ENCODE measurements at places on chromosomes 3 and 15.

DNA sequence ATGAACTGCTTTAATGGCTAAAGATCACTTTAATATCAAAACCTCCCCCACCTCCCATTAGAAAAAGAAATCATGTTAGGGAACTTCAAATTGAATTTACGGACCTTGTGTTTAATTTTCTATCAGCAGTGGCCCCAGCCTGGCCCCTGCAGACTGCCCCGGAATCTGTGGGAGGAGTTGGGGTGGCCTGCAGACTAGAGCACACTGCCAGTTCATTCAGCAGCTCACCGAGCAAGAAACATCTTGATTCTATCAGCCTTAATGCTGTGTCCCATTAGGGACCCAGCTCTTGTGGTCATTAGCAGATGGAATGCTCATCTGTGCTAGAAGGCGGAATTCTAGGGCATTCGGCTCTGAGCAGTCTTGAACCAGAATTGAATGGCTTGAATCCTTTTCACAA is 54.2 kb downstream of the FLNB start:
- DNase-seq, result no peak

GRCh38 chr15:99433757-99434450 is 131.9 kb upstream of the MEF2A start:
- no peak for DNase-seq

- no peak for DNase-seq
Measured at GRCh38 chr15:37903919-37904625, 30.4 kb upstream of the TMCO5A start.

GRCh38 chr3:175392653-175393052 is 533.5 kb downstream of the NAALADL2 start:
- DNase-seq, result no peak

DNA sequence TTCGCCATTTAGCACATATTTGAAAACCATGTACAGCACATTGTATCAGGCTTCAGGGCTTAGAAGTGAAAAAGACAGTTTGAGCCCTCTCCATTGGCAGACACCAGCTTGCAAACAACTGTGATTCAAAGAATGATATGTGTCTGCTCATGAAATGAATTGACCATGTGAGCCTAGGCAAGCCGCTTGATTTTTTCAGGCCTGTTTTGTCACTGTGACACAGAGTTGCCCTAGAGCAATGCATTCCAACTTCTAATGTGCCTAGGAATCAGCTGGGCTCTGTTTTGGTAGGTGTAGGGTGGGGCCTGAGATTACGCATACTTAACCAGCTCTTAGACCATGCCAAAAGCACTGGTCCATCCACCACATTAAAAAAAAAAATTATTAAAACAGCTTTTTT is 53.0 kb downstream of the ATP2C1 start:
- DNase-seq, result no peak

DNA sequence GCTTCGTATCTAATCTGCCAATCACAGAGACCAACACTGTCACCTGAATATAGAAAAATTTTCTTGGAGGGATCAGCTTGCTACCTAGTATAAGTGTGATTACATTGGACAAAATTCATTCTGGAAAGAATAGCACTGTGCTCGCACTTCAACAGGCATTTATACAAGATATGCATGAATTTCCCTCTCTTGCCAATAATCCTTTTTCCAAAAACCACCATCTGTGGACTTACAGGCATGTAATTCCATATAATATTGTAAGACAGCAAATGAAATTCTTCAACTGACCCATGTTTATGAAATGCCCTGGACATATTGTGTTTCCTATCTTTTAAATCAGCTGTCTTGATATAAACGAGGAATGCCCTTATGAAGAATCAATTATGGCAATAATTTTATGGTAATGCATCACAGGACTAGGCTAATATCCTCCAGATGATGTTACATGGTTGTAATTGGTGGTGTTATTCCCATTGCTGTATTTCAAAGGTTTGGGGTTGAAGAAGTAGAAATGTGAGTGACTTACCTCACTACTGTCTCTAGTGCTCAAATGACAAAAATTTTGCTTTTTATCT is 861.4 kb upstream of the NECTIN3 start:
- no peak for DNase-seq

- no peak for DNase-seq
Measured at GRCh38 chr3:64505419-64505818, 182.4 kb downstream of the ADAMTS9 start.

- no peak for DNase-seq
Measured at GRCh38 chr3:184334470-184335158, 2.8 kb upstream of the FAM131A start.

DNA sequence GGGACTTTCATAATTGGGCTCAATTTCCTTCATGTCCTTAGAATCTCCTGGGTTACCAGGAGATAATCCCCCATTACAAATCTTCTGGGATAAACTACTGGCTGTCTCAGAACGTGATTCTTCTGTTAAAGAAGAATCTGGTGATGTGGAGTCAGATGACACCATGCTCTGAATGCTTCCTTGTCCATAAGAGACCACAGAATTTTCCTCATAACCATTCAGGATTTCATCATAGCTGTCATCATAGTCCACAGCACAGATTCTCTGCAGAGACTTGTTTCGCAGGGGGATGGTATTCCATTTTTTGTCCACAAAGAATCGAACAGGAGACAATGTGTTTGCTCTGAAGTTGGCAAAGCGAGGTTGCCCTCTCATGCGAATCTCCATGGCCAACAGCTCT is 109.8 kb upstream of the TSPAN3 start:
- DNase-seq, result no peak

DNA sequence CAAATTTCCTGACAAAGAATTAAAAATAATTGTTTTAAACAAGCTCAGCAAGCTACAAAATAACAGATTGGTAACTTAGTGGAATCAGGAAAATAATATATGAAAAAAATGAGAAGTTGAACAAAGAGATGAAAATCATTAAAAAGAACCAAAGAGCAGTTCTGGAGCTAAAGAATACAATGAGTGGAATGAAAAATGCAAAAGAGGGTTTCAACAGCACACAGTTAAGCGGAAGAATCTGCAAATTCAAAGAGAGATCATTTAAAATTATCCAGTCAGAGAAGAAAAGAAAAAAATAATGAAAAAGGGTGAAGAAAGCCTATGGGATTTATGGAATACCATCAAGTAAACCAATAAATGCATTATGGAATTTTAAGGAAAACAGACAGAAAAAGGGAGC is 6.2 kb upstream of the GABRR3 start:
- DNase-seq, result no peak

DNA sequence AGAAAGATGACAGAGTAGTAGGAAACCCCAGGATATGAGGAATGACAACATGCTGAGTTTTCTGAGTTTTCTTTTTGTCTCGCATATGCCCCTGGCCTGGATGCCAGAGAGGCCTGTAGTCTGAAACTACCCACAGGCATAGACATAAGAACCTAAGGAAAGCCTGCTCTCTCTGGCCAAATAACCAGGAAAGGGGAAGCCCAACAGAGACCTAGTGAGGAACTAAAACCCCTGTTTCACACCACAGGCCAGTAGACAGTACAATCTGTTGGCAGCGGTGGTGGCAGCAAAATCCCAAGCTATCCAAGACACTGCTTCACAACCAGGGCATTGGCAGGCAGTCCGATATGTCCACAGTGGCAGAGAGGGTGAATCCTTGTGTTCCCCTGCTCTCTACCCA is 55.0 kb upstream of the DCP1A start:
- DNase-seq, result no peak

GRCh38 chr3:119413603-119414280 is 49.7 kb downstream of the TMEM39A start:
- no peak for DNase-seq

- no peak for DNase-seq
Measured at GRCh38 chr3:34858067-34858660, 781.2 kb upstream of the ARPP21 start.

All from stimulated activated CD8-positive, alpha-beta memory T cell treated with anti-CD3 and anti-CD28 coated beads, Interleukin-7, amount 100 ng/mL, for 1 hour (primary cell).